ENCODE measurements at places on chromosomes 7 and 10.

DNA sequence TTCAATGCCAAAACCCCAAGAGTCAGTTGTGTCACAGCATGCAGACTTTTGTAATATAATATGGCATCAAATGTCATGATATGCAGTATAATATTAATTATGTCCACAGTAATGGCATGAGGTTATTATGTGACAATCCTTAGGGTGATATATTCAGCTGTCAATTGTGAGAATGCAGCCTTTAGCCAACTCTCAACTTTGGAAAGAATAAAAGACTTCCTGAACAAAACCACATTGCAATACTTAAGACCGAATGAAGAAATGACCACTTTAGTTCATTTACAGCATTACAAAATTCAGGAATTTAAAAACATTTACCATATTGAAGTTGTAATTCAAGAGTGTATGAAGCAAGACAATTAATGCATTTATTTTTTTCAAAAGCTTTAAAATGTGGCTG is 45.4 kb downstream of the CPVL start:
- no peak for DNase-seq

DNA sequence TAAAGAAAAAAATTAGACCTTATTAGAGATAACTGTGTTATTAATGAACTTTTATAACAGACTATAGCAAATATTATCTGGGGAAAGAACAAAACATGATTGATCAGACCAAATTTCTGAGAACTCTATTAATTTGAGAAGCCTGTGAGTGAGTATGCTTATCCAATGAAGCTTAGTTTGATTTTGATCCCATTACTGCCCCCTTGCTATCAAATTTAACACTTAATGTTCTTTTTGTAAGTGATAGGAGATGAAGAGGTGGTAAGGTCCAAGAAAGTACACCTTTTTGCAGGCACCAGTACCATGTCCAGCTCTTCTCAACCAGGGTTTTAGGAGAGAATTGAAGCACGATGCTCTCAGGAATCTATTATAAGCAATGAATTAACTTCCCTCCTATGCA is 49.9 kb downstream of the ZNF365 start:
- no peak for DNase-seq

DNA sequence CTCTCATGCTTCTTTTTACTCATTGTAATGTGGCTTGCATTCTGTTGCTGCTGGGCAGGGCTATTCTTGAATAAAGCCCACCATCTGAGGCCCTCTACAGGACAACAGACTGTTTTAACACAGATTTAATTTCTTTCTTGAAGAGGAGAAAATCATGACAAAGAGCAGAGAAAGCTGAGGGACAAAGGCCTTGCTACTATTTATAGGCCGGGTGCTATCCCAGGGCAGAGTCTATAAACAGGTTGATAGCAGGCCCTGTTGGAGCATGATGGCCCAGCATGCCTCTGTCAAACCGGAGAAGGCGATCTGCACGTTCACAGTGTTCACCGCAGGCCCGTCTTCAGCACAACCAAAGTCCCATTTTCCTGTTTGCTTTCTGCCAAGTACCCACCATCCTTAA is 3.0 kb downstream of the VIPR2 start:
- DNase-seq: no peak

DNA sequence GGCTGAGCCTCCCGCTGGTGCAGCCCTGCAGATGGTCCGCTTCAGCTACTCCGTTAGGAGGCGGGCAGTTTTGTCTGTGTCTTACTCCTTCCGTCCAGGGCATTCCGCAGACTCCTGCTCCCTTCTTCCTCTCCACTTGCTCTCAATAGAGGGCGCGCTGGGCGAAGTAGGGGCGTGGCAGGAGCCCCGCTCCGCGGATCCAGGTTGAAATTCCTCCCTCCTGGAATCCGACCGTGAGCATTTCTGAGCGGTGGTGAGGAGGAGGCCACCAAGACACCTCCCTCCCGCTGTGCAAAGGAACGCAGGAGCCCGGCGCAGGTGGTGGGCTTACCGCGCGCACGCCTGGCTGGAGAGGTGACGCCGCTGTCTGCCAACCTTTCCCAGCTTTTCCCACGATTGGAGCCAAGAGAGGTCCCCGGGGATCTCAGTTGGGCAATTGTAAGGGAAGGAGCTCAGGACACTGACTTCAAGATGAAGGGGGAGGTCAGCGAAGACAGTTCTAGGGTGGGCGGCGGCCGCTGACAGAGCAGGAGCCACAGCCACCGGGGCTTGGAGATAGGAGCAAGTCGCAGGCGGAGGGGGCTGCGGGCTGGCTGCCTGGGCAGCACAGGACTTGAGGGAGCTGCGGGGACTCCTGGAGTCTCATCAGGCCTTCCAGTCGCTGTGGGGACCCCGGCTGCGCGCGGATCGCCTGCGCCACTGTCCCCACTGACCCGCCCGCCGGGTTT is 1011.3 kb downstream of the XPNPEP1 start:
- peak; percentile 56 for DNase-seq

GRCh38 chr7:49580000-49580399 is 193.4 kb upstream of the VWC2 start:
- DNase-seq: no peak

GRCh38 chr7:110105307-110105706 is 985.6 kb upstream of the LRRN3 start:
- no peak for DNase-seq

DNA sequence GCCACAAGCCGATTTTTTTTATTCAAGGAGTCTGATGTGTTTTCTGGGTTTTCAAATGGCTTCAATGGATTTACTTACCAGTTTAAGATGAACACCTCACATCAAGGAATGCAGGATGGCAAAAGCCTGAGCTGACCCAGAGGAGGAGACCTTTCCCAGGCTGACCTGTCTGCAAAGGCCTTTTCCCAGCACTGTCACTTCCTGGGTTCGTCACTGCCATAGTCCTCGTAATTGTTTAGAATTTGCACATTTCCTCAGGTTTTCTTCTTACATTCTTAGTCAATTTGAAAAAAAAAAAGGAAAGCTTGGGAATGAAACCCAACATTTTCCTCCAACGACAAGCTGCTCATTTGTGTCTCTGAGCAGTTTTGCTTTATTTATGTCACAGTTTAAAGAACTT is 42.0 kb downstream of the PTER start:
- no peak for DNase-seq

All from Ammon's horn (tissue), 1 donor.